ENCODE measurements at places on chromosomes 3 and 15.

DNA sequence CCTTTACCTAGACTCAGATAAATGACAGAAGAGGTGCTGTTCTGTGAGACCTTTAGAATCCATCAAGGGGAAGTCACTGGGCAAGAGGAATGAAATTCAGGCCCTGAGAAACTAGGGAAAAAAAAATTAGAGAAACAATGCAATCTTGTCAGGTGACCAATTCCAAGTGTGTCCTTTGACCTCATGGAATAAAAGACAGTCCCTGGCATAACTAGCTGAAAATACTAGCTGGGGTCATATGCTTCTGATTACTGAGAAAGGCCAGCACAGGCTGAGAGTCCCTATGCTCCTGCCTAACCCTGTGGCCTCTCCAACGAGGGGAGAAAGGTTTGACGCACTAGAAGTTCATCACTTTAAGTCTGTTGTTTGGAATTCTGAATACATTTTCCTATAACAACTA is 167.3 kb downstream of the XXYLT1 start:
- peak; percentile 15 for DNase-seq

GRCh38 chr15:77815015-77815414 is 182.3 kb upstream of the LINGO1 start:
- no peak for DNase-seq

GRCh38 chr3:192194085-192194484 is 533.3 kb downstream of the FGF12 start:
- no peak for DNase-seq

- DNase-seq: no peak
These were observed 39.6 kb downstream of the GPR160 start for GRCh38 chr3:170077361-170077760.

GRCh38 chr15:59516655-59517461 is 78.9 kb downstream of the FAM81A start:
- DNase-seq: peak; percentile 31

GRCh38 chr3:48692551-48692950 is 6.8 kb upstream of the NCKIPSD start:
- DNase-seq: no peak

GRCh38 chr3:197297002-197297401 is 1.4 kb downstream of the DLG1 start:
- DNase-seq: peak; percentile 5

- DNase-seq: no peak
These were observed 44.5 kb downstream of the POC1A start for GRCh38 chr3:52109611-52110301.

DNA sequence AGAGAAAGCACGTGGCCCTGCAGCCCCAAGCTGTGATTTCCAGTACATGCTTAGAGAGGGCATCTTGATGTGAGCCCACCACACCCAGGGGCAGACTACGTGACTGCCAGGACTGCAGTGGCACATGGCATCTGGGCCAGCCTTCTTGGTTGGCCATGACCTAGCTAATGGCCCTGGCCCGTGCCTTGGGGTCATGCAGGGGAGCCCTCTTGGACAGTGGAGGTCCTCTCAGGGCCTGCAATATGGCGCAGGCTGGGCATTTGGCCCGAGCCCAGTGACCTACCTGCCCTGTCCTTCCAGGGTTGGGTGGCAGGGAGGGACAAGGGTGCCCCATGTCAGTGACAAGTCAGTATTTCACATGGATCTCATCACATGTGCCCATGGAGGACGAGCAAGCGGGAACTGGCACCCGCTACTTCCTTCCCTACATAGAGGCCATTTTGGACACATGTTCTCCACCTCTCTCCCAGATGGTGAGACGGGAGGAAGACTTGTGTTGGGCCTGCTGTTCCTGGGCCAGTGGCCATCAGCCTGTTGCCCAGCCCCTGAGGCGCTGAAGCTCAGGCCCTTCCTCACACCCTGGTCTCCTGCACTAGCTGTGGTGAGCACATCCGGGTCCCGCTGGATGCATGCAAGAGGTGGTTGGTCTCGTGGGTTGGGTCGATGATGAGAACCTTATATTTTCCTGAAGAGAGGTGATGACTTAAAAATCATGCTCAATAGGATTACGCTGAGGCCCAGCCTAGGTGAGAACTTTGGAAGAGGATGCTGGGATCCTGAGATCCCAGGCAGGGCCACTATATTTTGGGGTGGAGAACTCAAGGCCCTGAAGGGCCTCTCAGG is 195.6 kb downstream of the UBE3A start:
- no peak for DNase-seq

DNA sequence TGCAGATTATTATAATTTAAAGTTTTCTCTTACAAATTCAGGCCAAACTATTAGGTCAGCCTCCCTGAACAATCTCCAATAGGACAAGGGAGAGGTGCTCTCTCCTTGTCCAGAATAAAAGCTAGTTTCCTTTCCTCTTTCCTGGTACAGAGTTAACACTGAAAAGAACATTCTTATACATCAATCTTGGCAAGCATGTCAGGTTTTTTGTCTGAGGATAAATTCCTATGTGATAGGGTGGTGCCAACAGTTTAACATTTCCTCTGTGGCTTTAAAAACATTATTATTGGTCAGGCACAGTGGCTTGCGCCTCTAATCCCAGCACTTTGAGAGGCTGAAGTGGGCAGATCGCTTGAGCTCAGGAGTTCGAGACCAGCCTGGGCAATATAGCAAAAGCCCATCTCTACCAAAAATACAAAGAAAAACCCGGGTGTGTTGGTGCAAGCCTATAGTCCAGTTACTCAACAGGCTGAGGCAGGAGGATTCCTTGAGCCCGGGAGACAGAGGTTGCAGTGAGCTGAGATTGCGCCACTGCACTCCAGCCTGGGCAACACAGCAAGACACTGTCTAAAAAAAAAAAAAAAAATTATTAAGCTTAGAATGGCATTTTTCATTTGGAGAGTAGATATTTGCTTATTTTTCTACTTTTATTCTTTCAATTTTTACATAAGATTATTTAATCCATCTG is 13.7 kb upstream of the ULK4 start:
- DNase-seq: no peak

GRCh38 chr3:27253831-27254230 is 115.4 kb downstream of the NEK10 start:
- no peak for DNase-seq
